ENCODE measurements at places on chromosomes 11 and 22.

GRCh38 chr11:58845386-58845785, 882 bp upstream of the GLYATL2 start:
- no peak for DNase-seq

GRCh38 chr22:35230417-35230816, 26.9 kb upstream of the HMGXB4 start:
- DNase-seq, result no peak

DNA sequence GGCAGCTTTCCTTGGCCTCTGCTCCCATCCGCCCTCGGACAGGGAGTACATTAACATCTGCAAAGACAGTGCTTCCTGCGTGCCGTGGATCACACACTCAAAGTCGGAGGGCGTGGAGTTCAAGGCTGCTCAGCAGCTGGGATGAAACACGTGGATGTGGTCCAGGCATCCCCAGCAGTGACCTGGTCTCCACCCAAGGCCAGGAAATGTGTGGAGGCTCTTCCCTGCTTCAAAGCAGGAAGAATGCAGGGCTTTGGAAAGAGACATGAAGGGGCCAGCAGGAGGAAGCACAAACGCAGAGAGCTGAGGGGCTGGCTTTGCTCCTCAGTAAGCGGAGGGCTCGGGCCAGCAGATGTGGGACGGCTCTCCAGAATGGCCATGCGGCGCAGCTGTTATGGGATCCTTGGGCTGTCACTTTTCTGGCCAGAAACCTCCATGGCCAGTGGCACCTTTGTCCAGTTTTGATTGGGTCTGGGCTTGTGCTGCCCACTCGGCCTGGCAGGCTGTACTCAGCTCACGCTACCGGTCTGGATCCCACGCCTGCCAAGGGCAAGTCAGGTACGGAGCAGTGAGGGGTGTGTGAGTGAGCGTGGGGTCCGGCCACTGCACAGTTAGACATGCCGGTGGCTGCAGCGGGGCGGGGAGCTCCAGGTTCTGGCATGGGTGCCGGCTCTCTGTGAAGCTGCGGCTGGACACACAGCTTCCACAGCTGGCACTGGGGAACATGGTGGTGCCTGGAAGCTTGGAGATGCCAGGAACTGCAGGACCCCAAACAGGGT, 438.0 kb downstream of the TBC1D22A start:
- no peak for DNase-seq

- DNase-seq, result no peak
Measured at GRCh38 chr22:50531962-50532674, 2.3 kb upstream of the TYMP start.

DNA sequence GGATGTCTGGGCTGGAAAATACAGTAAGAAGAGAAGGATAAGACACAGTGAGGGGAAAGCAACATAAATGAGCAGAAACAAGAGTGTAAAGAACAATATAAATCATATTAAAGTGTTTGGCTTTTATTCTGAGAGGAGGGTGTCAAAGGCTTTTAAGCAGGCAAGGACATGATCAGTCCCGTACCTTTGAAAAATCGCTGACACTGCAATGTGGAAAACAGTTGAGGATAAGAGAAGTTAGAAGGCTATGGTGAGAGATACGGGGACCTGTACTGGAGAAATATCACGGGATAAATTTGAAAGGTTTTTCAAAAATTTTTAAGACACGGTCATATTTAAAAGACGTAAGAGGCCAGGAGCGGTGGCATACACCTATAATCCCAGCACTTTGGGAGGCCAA, 30.3 kb downstream of the CDON start:
- no peak for DNase-seq

DNA sequence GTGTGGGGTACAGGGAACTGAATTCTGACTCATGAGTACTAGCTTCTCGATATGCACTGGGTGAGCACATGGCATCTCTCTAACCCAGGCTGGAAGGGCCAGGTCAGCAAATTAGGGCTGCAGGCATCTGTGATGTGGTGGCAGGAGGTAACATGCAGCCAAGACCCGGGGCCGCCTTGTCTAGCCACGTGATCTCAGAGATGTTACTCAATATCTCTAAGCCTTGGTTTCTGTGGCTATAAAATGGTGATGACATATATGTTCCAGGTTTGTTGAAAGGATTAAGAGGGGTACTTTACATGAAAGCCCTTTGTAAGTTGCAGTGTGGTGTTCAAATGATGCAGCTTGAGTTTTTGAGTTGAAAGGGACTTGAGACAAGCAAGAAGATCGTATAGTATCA, 3.2 kb downstream of the ST14 start:
- DNase-seq, result no peak

- no peak for DNase-seq
Measured at GRCh38 chr22:17607891-17608521, 20.5 kb downstream of the ATP6V1E1 start.

DNA sequence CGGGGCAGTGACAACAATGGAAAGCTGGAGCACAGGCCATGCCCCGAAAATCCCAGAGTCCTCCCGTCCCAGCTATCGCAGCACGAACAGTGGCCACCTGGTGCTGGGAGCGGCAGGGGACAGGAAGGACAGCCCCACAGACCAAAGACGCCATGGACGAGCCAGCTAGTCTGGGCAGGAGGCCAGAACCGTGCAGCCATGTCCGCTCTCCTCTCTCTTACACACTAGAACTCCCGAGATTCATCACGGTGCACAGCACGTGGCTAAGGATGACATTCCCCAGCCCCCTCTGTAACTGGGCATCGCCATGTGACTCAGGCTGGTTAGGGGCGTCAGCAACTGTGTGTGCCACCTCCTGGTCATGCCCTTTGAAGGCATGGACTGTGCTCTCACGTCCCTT, 4.6 kb downstream of the CDPF1 start:
- DNase-seq, result peak; percentile 70

GRCh38 chr11:130128626-130129025, 31.0 kb upstream of the ST14 start:
- DNase-seq, result no peak

- no peak for DNase-seq
Measured at GRCh38 chr22:20203552-20204201, 52.8 kb upstream of the CCDC188 start.

DNA sequence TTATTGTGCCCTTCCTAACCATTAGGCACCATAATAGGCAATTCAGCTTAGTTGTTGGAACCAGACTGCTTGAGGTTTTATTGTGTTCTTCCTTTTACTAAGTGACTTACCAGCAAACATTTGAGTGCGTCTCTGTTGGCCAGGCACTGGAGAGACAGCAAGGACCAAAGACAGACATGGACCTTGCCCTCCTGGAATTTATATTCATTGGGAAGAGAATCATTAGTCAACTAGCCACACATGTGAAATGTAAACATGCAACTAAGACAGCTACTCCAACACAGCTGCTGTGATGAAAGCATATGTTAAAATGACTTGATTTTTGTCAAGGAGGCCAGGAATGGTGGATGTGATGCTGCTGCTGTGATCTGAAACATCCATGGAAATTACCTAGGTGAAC, 106.4 kb downstream of the TRAF6 start:
- no peak for DNase-seq

DNA sequence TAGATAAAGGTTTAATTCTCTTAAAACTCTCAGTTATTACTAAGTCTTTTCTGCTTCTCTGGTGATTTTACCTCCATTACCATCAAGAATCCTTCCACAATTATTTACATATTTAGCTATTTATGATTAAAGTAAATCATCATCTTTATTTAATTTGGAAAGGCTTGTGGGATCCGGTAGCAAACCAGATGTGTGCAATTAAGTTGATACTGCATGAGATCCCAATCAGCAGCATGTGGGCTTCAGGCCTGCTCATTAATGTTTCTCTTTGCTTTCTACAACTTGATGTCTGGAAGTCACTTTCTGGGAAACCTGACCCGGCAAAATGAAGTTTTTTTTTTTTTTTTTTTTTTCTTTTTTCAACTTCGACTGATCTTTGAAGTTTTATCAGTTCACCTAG, 558.4 kb upstream of the ANO5 start:
- no peak for DNase-seq

- DNase-seq, result peak; percentile 25
Measured at GRCh38 chr22:46792061-46792796, 29.8 kb downstream of the TBC1D22A start.

GRCh38 chr11:126739499-126740145, 260.9 kb downstream of the KIRREL3 start:
- no peak for DNase-seq

- no peak for DNase-seq
Measured at GRCh38 chr11:131816051-131816450, 445.6 kb downstream of the NTM start.

DNA sequence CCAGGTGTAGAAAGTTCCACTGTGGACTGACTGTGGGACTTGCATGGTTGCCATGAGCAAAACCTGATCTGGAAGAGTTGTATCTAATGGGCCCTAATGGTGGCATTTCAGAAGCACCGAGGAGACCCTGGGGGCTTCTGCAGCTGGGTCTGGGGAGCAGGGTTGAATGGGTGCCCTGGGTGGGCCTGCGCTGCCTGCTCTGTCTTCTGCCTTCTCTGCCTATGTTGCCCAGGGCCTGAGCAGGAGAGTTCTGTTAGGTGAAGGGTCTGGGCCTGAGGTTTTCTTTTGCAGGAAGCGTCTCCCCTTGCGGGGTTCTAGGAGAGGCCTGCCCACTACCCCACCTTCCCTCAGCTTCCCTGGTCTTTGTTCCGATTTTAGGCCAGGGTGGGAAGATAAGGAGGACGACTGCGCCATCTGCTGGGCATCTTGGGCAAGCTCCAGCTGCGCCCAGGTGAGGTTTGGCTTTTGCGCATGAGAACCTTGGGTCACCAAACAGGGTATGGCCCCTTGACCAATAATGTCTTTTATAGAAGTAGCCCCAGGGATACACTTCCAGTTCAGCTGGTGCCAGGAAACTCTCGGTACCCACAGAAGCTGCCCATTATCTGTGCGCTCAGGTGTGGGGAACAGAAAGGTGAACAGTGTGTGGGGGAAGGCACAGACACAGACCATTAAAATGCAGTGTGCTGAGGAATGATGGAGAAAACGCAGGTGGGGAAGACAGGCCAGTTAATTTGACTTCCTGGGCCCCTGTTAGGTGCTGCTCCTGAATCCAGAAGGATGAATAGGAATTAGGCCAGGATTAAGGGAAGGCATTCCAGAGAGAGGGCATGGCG, 23.2 kb downstream of the COMMD9 start:
- no peak for DNase-seq

DNA sequence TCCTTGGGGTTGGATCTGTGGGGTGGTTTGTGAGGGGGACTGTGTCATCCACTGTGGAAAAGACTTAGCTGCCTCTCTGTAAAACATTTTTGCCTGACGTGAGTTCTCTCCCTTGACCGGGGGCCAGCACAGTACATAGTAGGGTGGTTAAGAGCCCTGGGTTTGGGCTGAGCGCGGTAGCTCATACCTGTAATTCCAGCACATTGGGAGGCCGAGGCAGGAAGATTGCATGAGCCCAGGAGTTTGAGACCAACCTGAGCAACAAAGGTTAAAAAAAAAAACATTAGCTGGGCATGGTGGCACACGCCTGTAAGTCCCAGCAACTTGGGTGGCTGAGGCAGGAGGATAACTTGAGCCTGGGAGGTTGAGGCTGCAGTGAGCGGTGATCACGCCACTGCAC, 74.7 kb upstream of the WNT7B start:
- DNase-seq, result peak; percentile 6

DNA sequence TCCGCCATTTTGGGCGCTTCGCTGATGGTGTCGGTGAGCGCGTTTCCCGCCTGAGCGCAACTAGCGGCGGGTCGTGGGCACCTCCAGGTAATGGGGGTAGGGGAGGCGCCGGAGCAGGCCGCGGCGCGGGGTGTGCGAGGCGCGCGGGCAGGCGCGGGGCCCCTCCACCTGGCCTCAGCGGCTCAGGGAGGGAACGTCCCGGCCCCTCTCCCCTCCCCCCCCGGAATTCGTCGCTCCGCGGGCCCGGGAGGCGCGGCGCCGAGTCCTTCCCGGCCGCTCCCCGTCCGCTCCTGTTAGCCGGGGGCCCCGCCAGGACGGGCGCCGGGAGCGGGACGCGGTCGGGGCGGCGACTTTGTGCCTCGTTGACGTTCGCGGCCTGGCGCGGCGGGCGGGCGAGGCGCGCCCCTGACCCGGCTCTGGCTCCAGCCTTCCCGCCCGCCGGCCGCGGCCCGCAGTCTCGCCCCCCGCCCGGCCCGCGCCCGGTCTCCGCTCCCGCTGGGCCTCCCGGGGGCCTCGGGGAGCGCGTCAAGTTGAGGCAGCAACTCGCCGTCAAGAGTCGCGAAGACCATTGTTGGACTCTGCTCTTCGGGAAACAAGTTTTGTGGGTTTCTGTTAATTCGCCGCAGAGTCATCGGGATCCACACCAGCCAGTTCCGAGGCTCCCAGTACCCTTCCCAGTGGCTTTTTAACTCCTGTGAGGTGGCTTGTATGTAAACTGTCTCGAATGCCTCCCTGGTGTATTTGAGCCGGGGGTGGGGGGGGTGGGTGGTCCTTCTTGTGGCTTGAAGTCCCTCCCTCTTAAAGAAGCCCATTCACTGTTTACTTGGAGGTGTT, at the start of gene PPP6R3:
TSS of gene PPP6R3 (plus strand) at position 12 of the 834 bp plus-strand sequence. CDS start 76,913 bp downstream, outside the sequence.
- no peak for DNase-seq

DNA sequence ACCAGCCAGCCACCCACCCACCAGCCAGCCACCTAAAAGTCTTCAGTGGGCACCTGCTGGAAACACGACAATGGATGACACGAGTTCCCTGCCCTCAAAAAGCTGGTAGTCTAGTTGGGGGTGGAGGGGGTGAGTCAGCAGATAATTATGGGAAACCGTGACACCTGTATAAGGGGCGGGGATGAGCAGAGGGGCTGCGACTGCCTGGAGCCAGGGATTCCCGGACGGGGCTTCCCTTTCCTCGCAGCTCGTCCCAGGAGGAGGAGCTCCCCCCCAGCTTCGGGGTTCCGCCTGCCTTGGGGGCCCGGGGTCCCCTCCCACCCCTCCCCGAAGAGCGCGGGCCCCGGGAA, 2.3 kb upstream of the RTN4RL2 start:
- DNase-seq, result no peak

GRCh38 chr11:132206993-132207392, 836.6 kb downstream of the NTM start:
- DNase-seq, result no peak

DNA sequence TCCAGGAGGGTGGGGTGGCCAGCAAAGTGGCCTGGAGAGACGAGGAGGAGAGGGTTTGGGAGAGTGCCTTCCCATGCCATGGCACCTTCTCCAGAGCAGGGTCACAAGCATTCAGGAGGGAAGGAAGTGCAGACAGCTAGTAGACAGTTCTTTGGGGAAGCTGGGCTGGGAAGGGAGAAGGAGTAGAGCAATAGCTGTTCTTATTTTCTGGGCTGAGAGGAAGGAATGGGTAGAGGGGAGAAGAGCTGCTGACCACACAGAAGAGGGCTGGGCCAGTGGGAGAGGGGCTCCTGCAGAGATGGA, 14.8 kb upstream of the PICK1 start:
- no peak for DNase-seq

- DNase-seq, result no peak
Measured at GRCh38 chr22:30626413-30626812, 9.2 kb upstream of the SLC35E4 start.

- DNase-seq, result no peak
Measured at GRCh38 chr11:30116512-30116911, 99.7 kb upstream of the KCNA4 start.

DNA sequence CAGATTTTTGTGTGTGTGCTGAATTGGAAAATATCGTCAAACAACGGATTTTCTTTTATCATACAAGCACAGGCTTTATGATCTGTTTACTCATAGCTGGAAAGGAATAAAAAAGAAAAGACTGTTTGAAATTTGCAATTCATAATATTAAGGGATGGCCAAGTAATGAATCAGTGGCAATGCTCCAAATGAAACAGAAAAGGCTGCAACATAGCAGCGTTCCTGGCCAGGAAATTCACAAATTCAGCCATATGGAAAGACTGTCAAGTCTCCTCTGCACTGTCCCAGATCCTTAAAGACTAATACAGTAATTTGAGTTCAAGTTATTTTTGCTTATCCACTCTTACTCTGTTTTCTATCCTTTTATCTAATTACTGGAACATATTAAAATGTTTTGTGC, 98.2 kb downstream of the MSANTD4 start:
- DNase-seq, result no peak

- DNase-seq, result no peak
Measured at GRCh38 chr11:44944181-44944852, 6.4 kb downstream of the TP53I11 start.

All from dorsolateral prefrontal cortex (tissue), 122 donors.